ENCODE measurements at places on chromosomes 3 and 15. TPM values are rescaled to one million over a fixed set of nuclear protein-coding genes. Genes with fewer than 3 reads are reported as not detected.
A peak's percentile ranks its signal among the peaks of the same experiment; 100 is the strongest.

GRCh38 chr15:58369956-58370355 is 61.8 kb upstream of the LIPC start:
- no peak for DNase-seq
- H3K27ac ChIP-seq = no peak overlapping the region
- H3K4me3 ChIP-seq = no peak overlapping the region
- peaks cover 6% of the 10 kb centered on the region for H3K36me3 ChIP-seq

DNA sequence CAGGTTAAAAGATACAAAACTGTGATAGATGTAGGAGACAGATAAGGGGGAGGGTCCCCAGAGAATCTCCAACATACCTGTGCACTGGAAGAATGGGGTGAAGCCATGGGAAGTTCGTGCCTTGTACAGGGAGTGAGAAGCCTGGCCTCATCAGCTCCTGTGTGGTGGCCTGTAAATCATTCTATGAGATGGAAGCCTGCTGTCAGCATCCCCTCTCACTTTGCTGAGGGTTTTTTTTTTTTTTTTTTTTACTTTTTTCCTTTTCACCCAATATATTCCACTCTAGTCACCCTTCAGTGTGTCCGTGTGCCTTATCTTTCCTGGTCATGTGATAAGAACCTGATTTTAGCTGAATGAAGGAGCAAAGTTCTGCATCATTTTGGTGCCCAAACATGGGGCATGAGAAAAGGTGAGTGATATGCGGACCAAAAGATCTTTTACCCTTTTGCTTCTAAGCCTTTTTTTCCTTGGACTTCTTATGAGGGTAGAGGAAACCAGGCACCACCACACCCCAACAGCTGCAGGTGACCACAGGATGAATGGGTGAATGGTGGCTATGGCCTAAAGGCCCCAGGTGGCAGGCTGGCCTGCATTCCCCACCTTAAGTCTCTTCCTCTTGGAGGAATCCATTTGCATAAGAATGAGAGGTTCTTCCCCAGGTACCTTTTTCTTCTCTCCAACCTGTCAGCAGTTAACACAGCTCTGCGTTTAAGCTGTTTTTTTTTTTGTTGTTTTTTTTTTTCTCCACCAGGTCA is 1345.0 kb downstream of the NSUN3 start:
- H3K4me1 ChIP-seq = no peaks in the 10 kb centered on the region
- no peaks in the 10 kb centered on the region for H3K27me3 ChIP-seq
- H3K27ac ChIP-seq = no peak overlapping the region
- H3K4me3 ChIP-seq = no peak overlapping the region
- DNase-seq = no peak

The PPP1R2 gene
- total RNA-seq = 72.6 TPM

- no peak overlapping the region for H3K4me3 ChIP-seq
- DNase-seq = no peak
- H3K36me3 ChIP-seq = no peaks in the 10 kb centered on the region
- H3K4me1 ChIP-seq = no peaks in the 10 kb centered on the region
- H3K27ac ChIP-seq = no peak overlapping the region
These were observed 600.9 kb downstream of the SI start for GRCh38 chr3:164477403-164477802.

GRCh38 chr15:35667908-35668307 is 121.9 kb upstream of the DPH6 start:
- DNase-seq = no peak
- H3K36me3 ChIP-seq = no peaks in the 10 kb centered on the region
- no peak overlapping the region for H3K27ac ChIP-seq
- peaks cover 10% of the 10 kb centered on the region for H3K4me1 ChIP-seq
- peaks cover 3% of the 10 kb centered on the region for H3K27me3 ChIP-seq
- H3K4me3 ChIP-seq = no peak overlapping the region

DNA sequence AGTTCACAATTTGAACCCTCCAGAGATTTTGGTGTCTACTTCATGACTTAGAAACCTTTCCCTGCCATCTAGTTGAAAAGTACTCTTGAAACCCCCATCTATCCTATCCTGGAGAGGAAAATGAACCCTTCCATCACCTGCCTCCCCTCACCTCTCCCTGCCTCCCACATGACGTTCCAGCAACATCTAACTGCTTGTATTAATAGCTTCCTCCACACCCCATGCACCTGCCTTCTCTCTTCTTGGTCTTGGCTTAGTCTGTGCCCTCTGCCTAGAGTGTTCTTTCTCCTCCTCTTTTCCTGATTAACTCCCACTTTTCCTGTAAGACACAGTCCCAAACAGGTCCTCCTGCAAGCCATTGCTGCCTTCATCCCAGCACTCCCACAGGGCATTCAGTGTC is 107.8 kb downstream of the LIPC start:
- H3K4me1 ChIP-seq = peaks cover 10% of the 10 kb centered on the region
- H3K27me3 ChIP-seq = peaks cover 9% of the 10 kb centered on the region
- H3K4me3 ChIP-seq = no peak overlapping the region

- H3K4me3 ChIP-seq = no peak overlapping the region
- peaks cover 45% of the 10 kb centered on the region for H3K36me3 ChIP-seq
- no peaks in the 10 kb centered on the region for H3K27me3 ChIP-seq
- H3K4me1 ChIP-seq = no peaks in the 10 kb centered on the region
- H3K27ac ChIP-seq = peak overlapping the region; percentile 20
These were observed 90.0 kb downstream of the RBPMS2 start for GRCh38 chr15:64685230-64685888.

The PLSCR2 gene
- total RNA-seq = not detected

DNA sequence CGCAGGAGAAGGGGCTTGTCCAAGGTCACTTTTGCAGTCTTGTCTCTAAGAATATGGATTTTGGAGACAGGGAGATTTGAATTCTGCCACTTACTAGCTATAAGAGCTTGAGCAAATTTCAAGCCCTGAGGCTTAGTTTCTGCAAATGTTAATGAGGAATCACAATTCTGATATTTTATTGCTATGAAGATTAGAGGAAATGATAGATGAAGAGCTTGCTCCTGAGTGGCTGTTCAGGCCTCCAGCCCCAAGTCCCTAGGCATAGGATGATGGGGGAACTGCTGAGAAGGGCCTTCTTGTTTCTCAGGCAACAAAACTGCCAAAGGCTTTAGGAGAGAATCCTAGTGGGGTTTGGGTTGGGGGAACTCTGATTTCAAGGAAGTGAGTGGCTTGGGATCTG is 18.8 kb upstream of the PSTPIP1 start:
- H3K4me3 ChIP-seq = no peak overlapping the region
- H3K27me3 ChIP-seq = no peaks in the 10 kb centered on the region
- peaks cover 7% of the 10 kb centered on the region for H3K36me3 ChIP-seq
- H3K4me1 ChIP-seq = peaks cover 37% of the 10 kb centered on the region
- DNase-seq = no peak

The CSPG4 gene
- not detected for total RNA-seq

- no peak overlapping the region for H3K4me3 ChIP-seq
- no peaks in the 10 kb centered on the region for H3K27me3 ChIP-seq
- DNase-seq = no peak
These were observed 339.9 kb upstream of the DPH6 start for GRCh38 chr15:35885870-35886269.

DNA sequence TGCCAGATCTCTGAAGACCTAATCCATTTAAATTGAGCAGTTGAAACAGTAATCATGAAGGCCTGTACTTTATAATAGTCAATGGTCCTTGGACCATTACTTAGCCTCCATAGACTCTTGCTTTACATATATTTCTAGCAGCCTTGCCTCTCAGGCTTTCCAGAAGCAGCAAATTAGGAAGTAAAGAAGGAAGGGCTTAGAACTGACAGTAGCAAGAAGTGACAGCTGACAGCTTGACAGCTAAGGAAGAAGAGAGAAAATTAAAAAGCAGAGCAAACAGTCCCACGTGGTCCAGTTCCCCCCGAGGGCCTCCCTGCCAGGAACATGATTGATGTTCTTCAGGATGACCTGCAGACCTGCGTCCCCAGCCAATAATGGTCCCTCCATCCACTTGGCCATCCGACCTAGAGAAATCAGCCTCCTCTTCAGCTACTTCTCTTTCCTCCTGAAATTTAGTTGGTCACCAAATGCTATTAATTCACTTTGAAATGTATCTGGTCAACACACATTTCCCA is 15.0 kb upstream of the PSMD6 start:
- no peaks in the 10 kb centered on the region for H3K36me3 ChIP-seq
- H3K4me1 ChIP-seq = no peaks in the 10 kb centered on the region
- no peak overlapping the region for H3K4me3 ChIP-seq
- peaks cover 19% of the 10 kb centered on the region for H3K27me3 ChIP-seq

- H3K27ac ChIP-seq = peak overlapping the region; percentile 76
- no peak for DNase-seq
- no peaks in the 10 kb centered on the region for H3K27me3 ChIP-seq
- peaks cover 25% of the 10 kb centered on the region for H3K4me1 ChIP-seq
These were observed 12.2 kb upstream of the RASGRP1 start for GRCh38 chr15:38576837-38577236.

DNA sequence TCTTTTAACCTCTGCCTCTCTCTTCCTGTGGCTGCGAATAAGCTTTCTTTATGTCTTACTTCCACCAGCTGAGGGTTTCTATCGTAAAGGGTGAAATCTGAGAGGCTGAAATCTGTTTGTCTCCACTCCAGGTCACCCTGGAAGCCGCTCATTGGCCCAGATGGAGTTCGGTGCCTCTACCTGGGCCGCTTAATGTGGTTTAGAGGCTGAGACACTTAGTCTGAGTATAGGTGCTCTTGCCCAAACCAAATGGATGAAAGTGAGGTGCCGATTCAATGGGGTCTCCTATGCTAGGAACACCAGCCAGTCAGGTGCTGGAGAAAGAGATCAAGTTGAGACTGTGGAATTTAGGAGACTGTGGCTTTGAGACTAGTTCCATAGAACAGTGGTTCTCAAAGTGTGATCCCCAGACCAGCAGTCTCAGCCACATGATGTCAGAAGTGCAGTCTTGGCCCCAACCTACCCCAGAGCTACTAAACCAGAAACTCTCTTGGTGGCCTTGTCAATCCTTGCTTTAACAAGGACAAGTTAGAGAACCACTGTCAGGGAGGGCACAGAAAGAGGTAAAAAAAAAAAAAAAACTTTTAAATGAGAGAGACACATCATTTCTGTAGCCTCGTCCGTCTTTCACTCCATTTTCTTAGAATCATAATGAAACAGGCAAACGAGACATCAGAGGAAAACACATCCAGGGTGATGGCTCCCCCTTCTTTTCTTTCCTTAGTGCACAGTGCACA is 54.9 kb upstream of the CCR2 start:
- H3K4me3 ChIP-seq = peak overlapping the region; percentile 12
- H3K4me1 ChIP-seq = peaks cover 89% of the 10 kb centered on the region
- peaks cover 15% of the 10 kb centered on the region for H3K36me3 ChIP-seq

The THAP10 gene
- not detected for total RNA-seq
